Colonic mucosa (tissue), 4 donors: ENCODE measurements at places on chromosomes 5 and 9. TPM values are rescaled to one million over a fixed set of nuclear protein-coding genes. Genes with fewer than 3 reads are reported as not detected.

- no peaks in the 10 kb centered on the region for H3K36me3 ChIP-seq
- H3K27me3 ChIP-seq = no peaks in the 10 kb centered on the region
- no peak overlapping the region for H3K27ac ChIP-seq
- no peak overlapping the region for H3K4me3 ChIP-seq
Observed at GRCh38 chr5:179257176-179257682, 88.0 kb downstream of the ADAMTS2 start.

DNA sequence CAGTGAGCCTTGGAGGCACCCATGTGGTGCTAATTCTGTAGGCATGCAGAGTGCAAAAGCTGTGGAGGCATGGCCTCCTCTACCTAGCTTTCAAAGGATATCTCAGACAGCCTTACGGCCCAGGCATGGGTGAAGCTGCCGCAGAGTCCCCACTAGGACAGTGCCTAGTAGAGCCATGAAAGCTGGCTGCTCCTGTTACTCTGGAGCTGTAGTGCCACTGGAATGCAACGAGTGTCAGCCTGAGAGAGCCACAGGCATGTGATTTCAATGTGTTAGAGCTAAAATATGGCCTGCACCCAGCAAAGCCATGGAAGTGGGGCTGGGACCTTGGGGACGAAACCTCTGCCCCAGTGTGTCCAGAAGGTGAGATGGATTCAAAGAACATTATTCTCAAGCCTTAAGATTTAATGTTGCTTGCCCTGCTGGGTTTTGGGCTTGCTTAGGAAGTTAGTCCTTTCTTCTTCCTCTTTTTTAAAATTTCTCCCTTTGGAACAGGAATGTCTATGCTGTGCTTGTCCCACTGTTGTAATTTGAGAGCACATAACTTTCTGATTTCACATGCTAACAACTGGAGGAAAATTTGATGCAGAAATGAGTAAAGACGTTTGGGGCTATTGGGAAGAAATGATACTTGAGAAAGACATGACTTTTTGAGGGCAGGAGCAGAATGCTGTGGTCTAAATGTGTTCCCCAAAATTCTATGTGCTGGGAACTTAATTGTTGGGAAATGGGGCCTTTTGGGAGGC, 298.4 kb downstream of the PSAT1 start:
- H3K4me3 ChIP-seq = no peak overlapping the region
- no peaks in the 10 kb centered on the region for H3K36me3 ChIP-seq
- H3K27ac ChIP-seq = no peak overlapping the region
- no peaks in the 10 kb centered on the region for H3K4me1 ChIP-seq

Gene PHYHD1
- total RNA-seq = 6.6 TPM

- H3K4me3 ChIP-seq = no peak overlapping the region
- no peaks in the 10 kb centered on the region for H3K4me1 ChIP-seq
- DNase-seq = no peak
- no peaks in the 10 kb centered on the region for H3K36me3 ChIP-seq
- H3K27ac ChIP-seq = no peak overlapping the region
- peaks cover 50% of the 10 kb centered on the region for H3K27me3 ChIP-seq
Observed at GRCh38 chr5:3602785-3603502, 7.3 kb downstream of the IRX1 start.
